ENCODE measurements at places on chromosomes 2 and 18.

- DNase-seq, result no peak
Measured at GRCh38 chr18:34576622-34577021, 133.5 kb upstream of the DTNA start.

DNA sequence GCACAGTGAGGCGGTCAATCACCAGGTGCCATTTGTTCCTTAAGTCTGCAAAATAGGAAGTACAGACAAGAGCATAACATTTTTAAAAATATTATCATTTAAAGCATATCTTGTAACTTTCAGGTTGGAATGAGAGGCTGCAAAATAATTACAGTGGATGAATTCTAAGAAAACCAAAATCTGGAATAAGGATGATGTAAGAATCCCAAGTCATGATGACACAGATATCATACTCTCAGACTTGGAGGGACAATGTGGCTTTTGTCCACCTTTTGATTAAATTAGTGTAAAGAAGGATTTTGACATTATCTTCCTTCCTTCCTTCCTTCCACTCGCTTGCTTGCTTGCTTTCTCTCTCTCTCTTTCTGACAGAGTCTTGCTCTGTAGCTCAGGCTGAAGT is 244.4 kb downstream of the NAPG start:
- no peak for DNase-seq

DNA sequence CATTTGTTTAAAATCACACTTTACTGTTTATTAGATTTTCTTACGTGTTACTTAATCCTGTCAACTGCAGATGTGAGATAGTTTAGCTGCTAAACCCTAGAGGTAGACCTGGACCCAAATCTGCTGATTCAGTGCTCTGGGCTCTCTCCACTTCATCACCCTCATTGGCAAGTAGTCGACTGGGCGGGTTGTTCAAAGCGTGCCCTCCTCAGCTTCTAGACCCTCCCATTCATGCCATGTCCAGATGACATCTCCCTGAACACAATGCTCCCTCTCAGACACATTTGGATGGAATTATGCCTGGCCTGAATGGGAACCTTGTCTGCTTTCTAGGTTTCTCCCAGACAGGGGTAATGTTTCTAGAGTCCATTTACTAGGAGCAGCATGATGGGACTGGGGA is 43.7 kb downstream of the RPIA start:
- no peak for DNase-seq

DNA sequence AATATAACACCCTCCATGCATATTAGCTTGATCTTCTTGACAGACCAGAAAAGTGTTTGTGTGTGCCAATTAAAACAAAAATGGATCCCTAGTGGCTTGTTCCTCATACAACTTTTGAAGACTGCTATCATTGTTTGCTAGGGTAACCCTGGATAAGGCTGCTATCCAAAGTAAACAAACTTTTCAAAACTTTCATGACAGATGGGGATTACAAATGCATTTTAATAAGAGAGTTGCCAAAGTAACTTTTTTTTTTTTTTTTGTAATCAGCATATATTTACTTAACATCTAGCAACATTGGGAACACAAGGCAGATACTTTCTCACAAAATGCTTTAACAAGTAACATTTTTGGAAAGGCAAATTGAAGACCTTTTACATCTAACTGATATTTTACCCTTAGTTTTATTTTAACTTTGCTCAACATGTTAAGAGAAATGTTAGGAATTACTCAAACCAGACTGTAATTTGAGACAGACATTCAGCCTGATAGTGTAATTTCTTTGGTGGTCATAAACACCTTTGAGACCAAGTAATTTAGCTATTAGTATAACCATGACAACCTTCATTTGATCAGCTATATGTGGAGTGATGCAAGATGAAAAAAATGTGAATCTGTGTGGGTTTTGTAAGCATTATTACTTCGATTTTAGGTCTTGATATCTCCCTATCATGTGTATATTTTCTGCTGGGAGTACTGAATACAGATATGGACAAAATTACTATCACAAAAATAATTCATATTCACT is 300.9 kb downstream of the ARHGAP15 start:
- no peak for DNase-seq

DNA sequence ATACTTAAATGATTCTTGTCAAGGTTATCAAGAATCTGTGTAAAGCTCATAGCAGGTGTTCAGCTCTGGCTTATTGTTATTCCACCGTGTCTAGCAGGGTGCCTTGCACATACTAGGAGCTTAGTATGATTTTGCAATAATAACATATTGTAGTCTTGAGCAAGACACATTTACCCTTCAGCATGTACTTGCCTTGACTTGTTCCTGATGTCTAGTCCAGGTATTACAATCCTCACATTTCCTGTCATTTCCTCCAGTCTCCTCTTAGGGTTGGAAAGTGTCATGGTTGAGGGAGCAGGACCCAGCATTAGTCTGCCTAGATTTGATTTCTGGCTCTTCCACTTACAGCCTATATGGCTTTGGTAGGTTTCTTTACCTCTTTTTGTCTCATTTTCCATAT is 246.1 kb downstream of the RAD51AP2 start:
- no peak for DNase-seq

DNA sequence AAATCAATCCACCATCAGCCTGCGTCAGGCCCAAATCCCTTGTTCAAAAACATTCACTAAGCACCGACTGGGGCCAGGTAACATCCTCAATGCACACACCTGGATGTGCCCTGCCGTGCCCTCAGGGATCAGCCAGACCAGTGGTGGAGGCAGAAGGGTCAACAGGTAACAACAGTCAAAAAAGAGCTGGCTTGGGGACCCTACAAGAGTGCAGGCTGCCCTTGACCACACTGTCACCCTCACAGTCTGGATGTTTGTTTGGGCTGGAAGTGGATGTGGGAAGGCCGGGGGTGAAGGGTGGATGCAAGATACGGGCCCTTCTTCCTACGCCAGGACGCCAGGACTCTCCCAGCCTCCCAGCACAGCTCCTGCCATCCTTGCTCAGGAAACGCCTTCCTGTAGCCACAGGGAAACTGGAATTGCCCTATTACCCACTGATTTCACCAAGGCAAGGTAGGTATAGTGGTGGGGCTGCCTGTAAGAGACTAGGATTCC is 2.7 kb downstream of the BIN1 start:
- DNase-seq, result no peak

DNA sequence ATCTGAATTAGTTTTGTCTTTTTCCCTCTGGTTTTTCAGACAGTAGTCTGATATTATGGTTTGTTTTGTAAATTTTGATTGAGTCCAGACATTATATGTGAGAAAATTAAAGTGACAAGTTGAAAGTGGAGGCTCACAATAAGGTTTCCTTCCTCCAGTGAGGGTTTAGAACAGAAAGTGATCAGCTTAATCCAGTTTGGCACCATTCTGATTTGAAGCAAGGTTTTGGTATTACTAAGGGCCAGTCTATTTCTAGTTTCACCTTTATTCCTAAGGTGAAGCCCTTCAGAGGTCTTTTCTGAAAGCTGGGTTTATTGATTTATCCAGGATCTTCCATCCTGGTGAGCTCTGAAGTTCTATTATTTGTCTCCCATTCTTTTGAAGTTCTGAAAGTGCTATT is 68.7 kb downstream of the CDC42EP3 start:
- DNase-seq, result no peak

- no peak for DNase-seq
Measured at GRCh38 chr2:190545093-190545492, 10.6 kb upstream of the NEMP2 start.

GRCh38 chr2:26521054-26521912 is 43.4 kb upstream of the OTOF start:
- DNase-seq, result no peak

- DNase-seq, result no peak
Measured at GRCh38 chr2:62089658-62090057, 106.3 kb upstream of the B3GNT2 start.

Measured in stimulated activated naive CD8-positive, alpha-beta T cell treated with anti-CD3 and anti-CD28 coated beads, Interleukin-15, amount 100 ng/mL, for 72 hours (primary cell).